Testis (tissue), 5 donors: ENCODE measurements at places on chromosomes 16 and 17.

DNA sequence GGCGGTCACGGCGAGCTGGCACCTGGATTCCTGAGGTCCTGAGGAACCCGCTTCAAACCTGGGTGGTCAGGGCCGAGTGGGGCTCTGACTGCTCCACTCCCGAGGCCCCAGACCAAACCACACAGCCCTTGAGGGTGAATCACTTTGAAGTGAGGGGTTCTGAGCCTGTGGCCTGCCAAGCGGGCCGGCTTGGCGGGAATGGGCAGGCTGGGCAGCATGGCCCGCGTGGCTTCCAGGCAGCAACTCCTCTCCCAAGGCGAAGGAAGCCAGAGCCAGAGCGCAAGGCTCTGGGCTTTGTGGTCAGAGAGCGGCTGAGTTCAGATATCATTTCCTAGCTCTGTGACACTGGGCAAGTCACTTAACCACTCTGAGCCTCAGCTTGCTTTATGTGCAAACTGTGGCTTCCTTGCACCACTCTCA, 42.7 kb downstream of the CMIP start:
- DNase-seq = no peak

- DNase-seq = no peak
These were observed 46.6 kb upstream of the SLC38A10 start for GRCh38 chr17:81341516-81342268.

- DNase-seq = no peak
These were observed 682.1 kb upstream of the SOX9 start for GRCh38 chr17:71438631-71439146.

DNA sequence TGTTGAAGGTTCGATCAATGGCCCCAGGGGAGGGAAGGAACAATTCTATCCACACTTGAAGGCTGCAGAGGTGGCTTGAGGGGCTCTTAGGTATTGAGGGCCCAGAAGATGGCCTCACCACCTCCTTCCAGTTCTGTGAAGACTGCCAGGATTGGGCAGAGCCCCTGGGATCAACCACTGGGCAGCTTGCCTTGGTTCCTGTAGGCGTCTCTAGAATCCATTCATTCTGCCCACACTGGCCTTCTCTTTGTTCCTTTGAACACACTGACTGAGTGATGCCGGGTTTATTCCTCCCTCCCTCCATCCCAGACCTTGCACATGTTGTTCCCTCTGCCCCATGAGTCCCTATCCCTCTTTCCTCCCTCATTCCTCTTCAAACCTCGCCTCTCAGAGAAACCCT, 50.5 kb downstream of the SYT17 start:
- no peak for DNase-seq

DNA sequence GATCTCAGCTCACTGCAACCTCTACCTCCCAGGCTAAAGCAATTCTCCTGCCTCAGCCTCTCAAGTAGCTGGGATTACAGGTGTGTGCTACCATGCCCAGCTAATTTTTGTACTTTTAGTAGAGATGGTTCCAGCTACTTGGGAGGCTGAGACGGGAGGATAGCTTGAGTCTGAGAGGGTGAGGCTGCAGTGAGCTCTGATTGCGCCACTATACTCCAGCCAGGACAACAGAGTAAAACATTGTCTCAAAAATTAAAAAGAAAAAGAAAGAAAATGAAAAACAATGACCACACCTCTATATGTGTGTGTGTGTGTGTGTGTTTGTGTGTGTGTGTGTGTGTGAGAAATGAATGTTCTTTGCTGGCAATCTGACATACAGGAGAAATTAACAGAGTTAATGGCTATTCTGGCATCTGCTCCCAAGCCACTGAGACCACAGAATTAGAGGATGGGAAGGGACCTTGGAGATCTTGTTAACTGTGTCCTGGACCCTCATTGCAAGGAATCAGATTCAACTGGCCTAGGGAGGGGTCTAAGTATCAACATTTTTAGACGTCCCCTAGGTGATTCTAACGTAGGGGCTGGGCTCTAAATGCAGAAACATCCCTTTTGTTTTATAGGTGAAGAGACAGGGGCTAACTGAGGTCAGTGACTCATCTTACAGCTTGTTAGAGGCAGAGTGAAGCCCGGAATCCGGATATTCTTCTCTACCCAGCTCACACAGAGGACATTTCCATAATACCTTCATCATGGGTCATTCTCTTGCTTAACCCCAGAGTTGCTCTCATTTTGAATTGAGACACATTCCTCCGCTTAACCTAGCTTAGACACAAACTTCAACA, 16.4 kb upstream of the MARCHF10 start:
- no peak for DNase-seq
